Iris pigment epithelial cell (primary cell): ENCODE measurements at places on chromosomes 1 and 21.

- DNase-seq, result no peak
Observed at GRCh38 chr1:237712586-237713157, 178.1 kb downstream of the ZP4 start.

DNA sequence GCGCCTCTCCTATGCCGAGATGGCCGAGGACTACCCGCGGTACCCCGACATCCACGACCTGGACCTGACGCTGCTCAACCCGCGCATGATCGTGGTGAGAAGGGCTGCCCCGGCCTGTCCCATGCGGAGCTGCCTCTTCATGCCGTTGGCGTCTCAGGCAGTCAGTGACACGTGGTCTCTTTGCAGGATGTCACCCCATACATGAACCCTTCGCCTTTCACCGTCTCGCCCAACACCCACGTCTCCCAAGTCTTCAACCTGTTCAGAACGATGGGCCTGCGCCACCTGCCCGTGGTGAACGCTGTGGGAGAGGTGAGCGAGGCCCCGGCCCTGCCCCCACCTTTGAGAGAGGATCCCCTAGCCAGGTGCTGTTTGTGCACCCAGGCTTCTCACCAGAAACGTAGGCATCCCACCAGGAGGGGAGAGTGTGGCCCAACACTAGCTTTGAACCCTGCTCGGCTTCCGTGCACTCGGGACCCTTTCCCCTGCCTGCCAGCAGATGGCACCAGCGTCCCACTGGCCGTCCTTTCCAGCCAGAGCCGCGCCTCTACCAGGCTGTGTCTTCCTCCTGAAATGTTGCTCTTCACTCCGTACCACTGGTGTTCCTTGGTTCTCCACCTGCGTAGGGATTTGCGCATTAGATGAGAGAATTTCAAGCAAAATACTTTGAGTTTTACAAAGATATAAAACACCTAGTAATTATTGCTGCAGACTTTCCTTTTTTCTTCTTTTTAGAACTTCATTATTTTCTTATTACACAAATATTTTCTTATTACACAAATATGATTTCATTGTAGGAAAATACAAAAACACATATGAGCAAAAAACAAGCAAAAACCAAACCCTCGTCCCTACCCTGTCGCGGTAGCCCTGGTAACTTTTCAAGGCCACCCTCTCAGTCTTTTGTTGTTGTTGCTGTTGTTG lies 9.0 kb downstream of the NPPA start:
- DNase-seq, result peak; percentile 50

DNA sequence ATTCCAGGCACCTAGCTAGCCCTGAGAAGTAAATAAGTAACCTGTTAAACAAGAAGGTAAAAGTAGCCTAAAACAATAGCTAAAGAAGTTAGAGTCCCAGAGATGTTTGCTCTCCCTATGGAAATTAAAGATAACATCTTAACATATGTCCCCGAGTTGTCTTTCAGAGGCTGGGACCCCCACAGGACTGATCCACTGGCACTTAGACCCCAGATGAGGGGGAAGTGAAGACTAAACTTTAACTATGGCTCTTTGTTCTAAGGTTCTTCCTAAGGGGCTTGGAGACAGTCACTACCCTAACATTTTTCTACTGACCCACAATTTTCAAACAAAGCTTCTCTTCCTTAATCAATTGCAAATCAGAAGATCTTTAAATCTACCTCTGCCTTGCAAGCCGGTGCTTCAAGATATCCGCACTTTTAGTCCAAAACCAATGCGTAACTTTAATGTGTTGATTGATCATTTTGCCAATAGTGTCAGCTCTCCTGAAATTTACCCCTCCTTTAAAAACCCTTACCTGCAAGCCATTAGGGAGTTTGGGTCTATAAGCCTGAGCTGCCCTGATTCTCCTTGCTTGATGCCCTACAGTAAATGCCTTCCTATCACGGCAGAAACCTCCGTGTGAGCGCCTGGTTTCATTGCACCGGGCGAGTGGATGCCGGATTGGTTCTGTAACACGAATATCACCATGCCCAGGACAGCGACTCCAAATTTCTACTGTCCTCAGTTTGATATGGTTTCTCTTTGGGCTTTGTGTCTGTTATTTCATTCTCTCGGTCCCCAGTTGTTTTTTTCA lies 404.4 kb downstream of the SIPA1L2 start:
- no peak for DNase-seq

- DNase-seq, result no peak
Observed at GRCh38 chr21:28669971-28670653, 322.6 kb downstream of the LTN1 start.

- DNase-seq, result peak; percentile 45
Observed at GRCh38 chr1:72827278-72827677, 544.9 kb upstream of the NEGR1 start.

GRCh38 chr1:98286656-98287055 lies 365.8 kb upstream of the DPYD start:
- DNase-seq, result no peak

GRCh38 chr1:185053204-185053603 lies 7.8 kb downstream of the RNF2 start:
- no peak for DNase-seq

DNA sequence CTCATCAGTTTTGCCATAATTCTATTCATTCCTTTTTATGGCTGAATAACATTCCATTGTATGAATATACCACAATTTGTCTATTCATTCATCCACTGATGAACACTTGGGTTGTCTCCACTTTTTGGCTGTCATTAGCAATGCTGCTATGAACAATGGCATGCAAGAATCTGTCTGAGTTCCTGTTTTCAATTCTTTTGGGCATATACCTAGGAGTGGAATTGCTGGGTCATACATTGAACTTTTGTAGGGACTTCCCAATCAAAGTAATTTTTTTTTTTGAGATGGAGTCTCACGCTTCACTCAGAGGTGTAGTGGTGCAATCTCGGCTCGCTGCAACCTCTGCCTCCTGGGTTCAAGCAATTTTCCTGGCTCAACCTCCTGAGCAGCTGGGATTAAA lies 34.9 kb downstream of the AADACL4 start:
- DNase-seq, result no peak

DNA sequence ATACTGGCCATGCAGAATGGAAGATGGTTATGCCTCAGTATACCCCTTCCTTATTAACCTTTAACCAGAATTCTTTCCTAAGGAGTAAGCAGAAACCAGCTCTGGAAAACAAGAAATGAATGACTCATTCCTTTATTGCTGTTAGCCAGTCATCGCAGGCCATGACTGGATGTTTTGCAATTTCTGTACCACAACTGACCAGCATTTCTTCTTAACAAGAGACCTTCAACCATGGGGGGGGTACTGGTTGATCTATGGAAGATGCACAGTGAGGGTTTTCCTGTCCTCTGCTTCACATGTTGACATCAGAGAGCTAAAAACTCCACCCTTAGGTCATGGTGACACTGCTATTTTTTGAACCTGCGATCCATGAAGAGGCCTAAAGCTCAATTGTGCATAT lies 28.0 kb upstream of the RNF2 start:
- peak; percentile 97 for DNase-seq

DNA sequence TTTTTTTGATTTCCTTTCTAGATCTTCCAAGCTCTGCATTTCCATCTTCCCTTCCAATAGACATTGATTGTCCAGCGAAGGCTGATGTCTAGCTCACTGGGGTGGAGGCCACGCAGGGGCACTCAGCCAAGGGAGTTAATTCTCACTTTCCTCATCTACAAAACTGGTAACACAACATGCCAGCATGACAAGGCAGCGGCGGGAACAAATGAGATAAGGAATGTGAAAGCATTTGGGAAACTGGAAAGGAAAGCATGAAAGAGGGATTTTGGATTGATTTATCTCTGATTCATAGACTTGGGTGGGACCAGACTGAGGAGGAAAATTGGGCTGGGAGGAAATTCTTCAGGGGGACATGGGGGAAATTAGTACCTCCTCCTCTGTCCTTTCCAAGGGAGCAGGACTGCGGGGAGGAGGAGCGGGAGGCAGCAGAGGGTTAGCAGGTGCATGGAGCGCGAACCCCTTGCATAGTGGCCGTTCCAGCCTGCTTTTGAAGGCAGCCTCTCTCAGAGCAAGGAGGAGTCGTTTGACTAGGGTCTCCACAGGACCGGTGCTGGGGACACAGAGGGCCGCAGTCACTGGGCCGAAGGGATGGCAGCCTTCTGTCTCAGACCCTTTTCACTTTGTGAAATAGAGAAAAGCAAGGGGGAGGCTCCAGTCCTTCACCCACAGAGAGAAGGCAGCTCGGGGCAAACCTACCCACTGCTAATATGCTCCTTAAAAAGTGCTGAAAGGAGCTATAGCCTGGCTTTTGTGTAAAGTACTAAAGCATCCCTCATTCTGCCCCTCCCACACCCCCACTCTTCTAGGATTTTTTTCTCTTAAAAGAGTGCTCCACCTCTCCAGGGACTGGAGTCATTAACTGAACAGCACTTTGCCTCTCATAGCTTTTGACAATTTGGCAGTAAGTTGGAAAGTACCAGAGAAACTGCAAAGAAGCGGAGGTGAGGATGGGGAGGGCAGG lies 89.2 kb downstream of the PLXNA2 start:
- DNase-seq, result no peak

GRCh38 chr1:108560189-108560873 lies 431 bp downstream of the EEIG2 start:
- peak; percentile 38 for DNase-seq

GRCh38 chr1:28313702-28314546 lies 14.9 kb upstream of the MED18 start:
- DNase-seq, result peak; percentile 95

DNA sequence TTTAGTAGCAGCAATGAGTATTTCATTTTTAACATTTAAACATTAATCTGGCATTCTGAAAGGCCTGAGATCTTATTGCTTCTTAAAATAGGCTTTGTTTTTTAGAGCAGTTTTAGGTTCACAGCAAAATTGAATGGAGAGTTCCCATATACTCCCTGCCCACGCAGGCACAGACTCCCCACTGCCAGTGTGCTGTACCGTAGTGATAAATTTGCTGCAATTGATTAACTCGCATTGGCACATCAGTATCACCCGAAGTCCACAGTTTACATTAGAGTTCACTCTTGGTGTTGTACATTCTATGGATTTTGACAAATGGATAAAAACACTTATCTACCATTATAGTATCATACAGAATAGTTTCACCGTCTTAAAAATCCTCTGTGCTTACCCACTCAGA lies 71.8 kb upstream of the ERRFI1 start:
- DNase-seq, result no peak

- DNase-seq, result no peak
Observed at GRCh38 chr1:55203064-55203463, 12.1 kb downstream of the USP24 start.

DNA sequence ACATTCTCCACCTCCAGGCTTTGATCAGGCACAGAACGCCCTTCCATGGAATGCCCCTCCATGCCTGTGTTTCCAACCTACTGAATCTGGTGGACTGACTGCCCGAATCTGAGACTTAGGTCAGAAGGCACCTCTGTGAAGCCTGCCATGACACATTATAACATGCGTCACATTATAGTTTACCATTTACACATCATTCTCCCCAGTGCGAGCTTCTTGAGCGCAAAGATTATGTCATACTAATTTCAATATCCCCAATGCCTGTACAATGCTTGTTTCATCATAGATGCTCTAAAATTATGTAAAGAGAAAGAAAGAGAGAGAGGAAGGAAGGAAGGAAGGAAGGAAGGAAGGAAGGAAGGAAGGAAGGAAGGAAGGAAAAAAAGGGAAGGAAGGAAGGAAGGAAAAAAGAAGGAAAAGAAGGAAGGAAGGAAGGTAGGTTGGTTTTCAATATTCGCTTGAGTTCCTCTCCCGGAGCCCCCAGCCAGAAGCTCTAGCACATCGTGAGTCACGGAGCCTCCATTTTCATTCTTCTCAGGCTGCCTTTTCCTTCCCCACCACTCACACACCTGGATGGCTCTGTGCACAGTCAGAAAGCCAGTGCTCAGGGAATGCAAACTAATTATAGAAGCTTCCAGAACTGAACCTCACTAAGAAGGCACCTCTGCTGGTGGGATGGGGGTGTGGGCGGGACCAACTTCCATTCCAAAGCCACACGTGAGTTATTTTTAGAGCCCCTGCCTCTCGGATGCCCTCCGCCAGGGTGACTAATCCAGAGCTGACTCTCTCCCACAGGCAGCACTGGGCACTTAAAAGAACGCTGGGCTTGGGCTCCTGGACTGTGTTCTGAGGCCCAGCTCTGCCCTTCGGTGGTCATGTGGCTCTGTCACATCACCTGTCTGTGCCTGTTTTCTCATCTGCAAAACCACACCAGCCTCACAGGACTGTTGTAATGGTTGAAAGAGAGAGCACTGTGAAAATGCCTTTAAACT lies 27.4 kb downstream of the LAMB3 start:
- DNase-seq, result no peak

- DNase-seq, result no peak
Observed at GRCh38 chr1:39522661-39523567, 31.5 kb downstream of the BMP8A start.

DNA sequence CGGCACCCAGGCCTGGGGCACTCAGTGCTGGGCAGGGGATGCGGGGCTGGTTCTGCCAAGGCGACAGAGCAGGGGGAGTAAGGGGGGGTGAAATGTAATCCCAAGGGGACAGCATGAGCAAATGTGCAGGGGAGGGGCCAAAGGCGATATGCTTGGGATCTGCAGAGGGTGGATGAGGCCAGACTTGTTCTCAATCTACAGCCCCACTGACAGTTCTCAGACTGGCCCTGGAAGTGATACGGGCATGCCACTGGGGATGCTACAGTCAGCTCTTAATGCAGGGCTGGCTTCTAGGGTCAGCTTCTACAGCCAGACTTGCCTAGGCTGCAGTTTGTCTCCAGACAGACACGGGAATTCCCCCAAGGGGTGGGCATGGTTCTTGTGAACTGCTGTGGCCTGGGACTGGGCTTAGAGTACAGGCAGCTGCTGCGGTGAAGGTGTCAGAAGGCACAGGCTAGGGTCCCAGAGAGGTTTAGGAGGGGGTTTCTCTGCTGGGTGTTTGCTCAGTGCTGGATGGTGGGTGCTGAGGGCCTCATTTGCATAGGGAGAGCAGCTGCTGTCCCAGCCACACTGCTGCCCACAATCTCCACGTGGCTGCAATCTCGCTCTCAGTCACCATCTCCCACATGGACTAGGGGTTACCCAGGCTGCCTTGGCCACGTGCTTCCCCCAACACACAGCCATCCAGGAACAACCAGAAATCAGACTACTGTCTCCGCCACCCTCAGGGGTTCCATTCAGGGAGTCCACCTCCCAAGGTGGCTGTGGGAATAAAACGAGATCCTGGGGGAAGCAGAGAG lies 190.1 kb downstream of the HIVEP3 start:
- DNase-seq, result no peak

DNA sequence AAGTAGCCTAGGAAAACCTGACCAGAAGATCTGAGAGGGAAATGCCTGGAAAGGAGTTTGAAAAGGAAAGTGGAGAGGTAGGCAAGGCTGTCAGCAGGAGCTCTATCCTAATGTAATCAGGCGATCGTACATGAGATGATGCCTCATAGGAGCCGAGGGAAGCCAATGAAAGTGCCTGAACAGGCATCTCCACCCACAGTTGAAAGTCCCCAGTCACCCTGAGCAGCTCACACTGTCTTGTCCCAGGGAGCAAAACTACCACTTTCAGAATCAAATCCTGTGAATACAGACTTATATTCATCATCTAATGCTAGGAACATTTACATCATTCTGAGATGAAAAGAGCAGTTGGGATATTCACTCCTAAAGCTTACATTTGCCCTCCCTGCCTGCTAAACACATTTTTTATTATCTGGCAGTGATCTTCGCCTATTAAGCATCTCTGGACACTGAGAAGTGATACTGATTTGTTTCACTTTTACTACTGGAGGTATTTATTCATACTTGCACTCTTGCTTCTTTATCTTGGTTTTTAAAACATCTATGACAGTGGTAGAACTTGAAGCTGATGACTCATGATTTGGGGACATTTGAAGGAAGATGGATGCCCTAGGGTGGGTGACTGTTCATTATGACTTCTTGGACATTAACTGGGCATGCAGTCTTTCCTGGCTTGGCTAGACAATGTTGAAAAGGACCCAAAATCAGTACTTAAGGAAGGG lies 221.6 kb downstream of the SEC16B start:
- no peak for DNase-seq

- peak; percentile 93 for DNase-seq
Observed at GRCh38 chr1:234721476-234722269, 111.7 kb upstream of the IRF2BP2 start.
